Stimulated activated CD4-positive, alpha-beta T cell treated with anti-CD3 and anti-CD28 coated beads, TNF-alpha, amount 100 ng/mL, for 24 hours (primary cell): ENCODE measurements at places on chromosomes 13 and 19.
A peak's percentile ranks its signal among the peaks of the same experiment; 100 is the strongest.

DNA sequence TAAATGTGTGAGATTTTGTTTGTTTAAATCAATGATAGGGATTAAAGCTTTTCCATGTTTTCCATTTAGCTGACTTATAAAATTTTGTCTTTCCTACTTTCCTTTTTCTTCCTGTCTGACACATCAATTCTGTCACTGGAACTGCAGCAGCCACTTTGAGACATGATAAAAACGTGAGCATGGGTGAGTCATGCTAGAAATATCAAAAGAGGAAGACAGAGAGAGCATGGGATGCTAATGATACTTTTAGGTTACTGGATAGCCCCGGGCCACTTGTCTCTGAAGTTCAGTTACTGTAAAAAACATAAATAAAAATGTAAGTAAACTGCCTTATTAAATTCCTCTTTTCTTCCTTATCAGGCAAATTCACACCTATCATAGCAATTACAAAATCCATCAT, 1332.0 kb upstream of the PCDH20 start:
- DNase-seq: no peak

DNA sequence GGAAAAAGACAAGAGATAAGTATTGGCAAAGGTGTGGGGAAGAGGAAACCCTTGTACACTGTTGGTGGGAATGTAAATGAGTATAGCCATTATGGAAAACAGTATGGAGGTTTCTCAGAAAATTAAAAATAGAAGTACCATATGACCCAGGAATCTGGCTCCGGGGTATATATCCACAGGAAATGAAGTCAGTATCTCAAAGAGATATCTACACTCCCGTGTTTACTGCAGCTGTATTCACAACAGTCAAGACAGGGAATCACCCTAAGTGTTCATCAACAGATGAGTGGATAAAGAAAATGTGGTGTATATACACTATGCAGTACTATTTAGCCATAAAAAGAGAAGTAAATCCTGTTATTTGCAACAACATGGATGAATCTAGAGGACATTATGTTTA, 13.5 kb downstream of the KCTD12 start:
- DNase-seq: no peak

DNA sequence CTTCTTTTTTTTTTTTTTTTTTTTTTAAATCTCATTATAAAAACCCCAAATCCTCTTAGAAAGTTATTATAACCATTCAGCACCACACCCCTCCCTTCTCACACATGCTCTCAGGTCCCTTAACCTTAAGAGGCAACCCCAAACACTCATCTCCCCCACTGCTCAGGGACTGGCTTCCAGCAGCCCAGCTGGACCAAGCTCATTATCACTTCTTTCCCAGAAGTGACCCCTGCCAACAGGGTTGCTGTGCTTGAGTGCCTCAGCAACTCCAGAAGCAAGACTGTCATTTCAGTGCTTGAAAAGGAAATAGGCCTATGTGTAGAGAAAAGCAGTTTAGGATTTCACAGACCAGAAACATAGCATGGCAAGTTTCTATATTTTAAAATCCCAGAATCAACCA, 84.3 kb downstream of the SLAIN1 start:
- no peak for DNase-seq

GRCh38 chr19:36032251-36033104, at the start of gene CLIP3:
Gene CLIP3, minus strand, starts transcription at chr19:36032873. Its CDS starts 516 bp downstream, at chr19:36032357.
- no peak for DNase-seq

DNA sequence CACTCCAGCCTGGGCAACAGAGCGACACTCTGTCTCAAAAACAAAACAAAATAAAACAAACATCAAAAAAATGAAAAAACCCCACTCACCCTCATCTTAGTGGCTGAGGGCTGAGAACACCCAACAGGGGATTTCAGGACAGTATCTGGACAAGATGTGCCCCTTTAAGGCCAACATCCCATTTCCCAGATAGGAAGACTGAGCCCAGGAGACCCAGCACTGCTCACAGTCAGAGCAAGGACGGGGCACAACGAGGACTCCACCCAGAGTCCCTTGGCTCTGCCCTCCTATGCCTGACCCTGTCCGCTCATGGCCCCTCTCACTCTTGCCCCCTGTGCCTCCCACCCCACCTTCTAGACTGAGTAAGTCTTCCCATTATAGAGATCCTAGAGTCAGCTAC, 52.9 kb upstream of the CYP4F8 start:
- DNase-seq: no peak

- DNase-seq: no peak
These were observed 47.8 kb downstream of the PEPD start for GRCh38 chr19:33473653-33474305.

GRCh38 chr13:77139306-77139705, 112.3 kb upstream of the FBXL3 start:
- DNase-seq: no peak

DNA sequence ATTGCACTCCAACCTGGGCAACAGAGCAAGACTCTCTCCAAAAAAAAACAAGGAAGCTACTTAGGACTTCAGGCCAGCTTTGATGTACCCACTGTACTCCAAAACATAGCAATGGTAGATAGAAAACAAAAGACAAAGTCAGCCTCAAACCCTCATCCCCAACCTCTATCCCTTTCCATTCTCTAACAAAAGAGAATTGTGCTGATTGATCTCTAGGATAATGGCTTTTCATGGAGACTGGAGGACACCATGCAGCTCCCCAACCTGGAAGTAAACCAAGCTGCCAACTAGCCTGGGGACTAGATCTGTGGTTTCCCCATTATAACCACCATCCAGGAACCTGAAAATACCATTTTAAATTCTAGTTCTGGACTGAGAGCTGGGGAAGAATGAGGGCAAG, 4.3 kb upstream of the ZDHHC20 start:
- DNase-seq: no peak

DNA sequence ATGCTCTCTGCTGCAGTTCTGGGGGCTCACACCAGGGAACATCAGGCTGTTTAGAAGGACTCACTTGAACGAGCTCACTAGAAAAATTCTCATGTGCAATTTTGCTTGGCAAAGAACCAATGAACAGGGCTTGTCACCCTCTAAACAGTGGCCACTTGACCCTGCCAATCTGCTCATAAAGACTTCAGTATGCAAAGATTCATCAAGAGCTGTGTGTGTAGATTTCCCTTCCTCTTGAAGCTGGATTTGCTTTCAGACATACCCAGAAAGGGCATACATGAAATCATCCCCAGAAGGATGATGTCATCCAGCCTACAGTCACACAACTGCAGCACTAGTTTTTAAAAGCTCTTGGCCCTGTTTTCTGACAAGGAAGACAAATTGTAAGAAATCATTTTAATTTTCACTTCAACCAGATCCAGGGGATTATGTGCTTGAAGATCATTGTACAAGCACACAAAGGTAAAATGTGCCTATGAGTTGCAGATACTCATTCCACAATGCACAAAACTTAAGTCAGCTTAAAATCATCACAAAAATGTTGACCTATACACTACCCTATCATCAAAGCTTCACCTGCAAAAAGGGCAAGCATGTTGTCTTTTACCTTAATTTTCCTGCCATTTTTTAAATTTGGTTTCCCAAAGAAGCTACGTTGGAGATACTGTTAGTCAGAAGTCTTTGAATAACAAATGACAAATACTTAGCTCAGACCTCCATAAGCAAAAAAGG, 5.2 kb upstream of the STK24 start:
- no peak for DNase-seq

- no peak for DNase-seq
These were observed 57.1 kb downstream of the F2RL3 start for GRCh38 chr19:16945762-16946465.

- no peak for DNase-seq
These were observed 3.3 kb upstream of the KLK15 start for GRCh38 chr19:50836543-50837195.

DNA sequence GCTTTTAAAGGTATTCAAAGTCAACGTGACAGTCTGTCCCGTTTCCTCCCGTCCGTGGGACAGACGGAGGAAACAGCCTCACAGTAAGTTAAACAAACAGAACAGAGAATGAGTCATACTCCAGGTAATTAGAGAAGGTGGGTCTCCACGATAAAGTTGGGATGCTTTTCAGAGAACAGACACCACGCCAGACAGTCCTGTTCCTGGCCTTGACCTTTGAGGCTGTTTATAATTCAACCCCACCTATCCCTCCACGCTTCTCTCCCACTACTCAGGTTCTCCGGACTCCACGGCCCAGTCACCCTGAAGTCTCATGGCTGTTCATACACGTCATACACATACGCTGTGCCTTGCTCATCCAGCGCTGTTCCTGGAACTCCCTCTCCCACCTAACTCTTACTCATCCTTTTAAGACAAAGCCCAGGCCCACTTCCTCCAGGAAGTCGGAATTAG, 42.5 kb downstream of the ARHGEF18 start:
- DNase-seq: no peak

GRCh38 chr13:113969973-113970611, 3.8 kb downstream of the C13orf46 start:
- no peak for DNase-seq

DNA sequence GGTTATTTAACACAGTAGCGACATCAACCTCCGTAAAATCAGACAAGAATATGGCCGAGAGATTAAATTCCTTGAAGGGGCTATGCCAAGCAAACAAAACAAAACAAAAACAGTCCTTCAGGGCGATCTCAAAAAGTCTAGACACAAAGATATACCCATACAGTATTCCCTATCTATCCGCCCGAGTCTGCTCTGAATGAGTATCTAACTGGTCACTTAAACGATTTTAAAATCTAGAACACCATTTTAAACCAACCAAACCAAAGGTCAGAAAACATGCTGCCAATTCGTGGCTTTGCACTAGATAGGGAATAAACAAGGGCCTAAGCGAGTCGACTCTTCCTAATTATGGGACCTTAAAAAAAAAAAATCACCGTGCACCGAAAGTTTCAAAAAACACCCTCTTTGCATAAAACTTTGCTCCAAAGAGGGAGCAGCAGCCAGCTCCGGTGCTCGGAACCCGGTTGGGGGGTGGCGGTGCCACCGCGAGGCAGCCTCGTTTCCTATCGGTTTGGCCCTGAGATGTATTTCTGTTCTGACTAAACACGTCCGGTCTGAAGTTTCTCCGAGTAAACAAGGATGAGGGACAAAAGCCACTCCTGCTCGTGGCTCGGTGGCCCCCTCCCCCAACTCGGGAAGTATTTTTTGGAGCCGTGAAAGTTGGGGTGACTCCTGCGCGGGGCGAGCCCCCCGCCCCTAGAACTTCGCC, 1.8 kb downstream of the HMGB1 start:
- peak; percentile 53 for DNase-seq

GRCh38 chr13:59299584-59299983, 864.1 kb downstream of the DIAPH3 start:
- no peak for DNase-seq

GRCh38 chr13:33069365-33069764, 53.1 kb downstream of the KL start:
- no peak for DNase-seq
